Neural progenitor cell (in vitro differentiated cells): ENCODE measurements at places on chromosomes 5 and 9. TPM values are rescaled to one million over a fixed set of nuclear protein-coding genes. Genes with fewer than 3 reads are reported as not detected.

- DNase-seq = no peak
- H3K4me3 ChIP-seq = no peak overlapping the region
- no peaks in the 10 kb centered on the region for H3K36me3 ChIP-seq
- peaks cover 14% of the 10 kb centered on the region for H3K4me1 ChIP-seq
- H3K27me3 ChIP-seq = no peaks in the 10 kb centered on the region
- no peak overlapping the region for H3K27ac ChIP-seq
Observed at GRCh38 chr5:127101533-127101932, 28.2 kb upstream of the C5orf63 start.

DNA sequence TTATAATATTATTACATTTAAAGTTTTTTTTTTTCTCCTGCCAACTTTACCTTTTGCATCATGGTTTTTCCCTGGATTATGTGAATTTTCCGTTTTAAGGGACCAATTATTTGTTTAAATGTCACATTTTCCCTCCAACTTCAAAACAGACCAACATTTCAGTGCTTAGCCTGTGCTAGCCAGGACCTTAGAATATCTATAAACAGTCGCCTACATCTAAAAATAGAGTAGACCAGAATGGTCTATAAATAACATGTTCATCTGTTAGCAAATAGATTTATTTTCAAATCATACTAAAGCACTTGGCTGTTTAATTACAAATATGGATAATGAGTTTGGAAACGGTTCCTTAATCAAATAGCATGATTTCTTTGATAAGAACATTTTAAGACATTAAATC is 192.0 kb downstream of the FBN2 start:
- H3K36me3 ChIP-seq = peaks cover 7% of the 10 kb centered on the region
- no peaks in the 10 kb centered on the region for H3K27me3 ChIP-seq
- no peak for DNase-seq
- no peak overlapping the region for H3K27ac ChIP-seq
- no peaks in the 10 kb centered on the region for H3K4me1 ChIP-seq

Gene ARSK
- 13.9 and 21.3 TPM in 2 replicates for total RNA-seq

GRCh38 chr5:92599217-92599810 is 981.7 kb downstream of the NR2F1-AS1 start:
- peaks cover 20% of the 10 kb centered on the region for H3K4me1 ChIP-seq
- no peaks in the 10 kb centered on the region for H3K36me3 ChIP-seq
- no peak for DNase-seq
- H3K27ac ChIP-seq = no peak overlapping the region
- H3K27me3 ChIP-seq = no peaks in the 10 kb centered on the region

- H3K36me3 ChIP-seq = no peaks in the 10 kb centered on the region
- peak overlapping the region; percentile 83 for H3K4me3 ChIP-seq
- no peaks in the 10 kb centered on the region for H3K27me3 ChIP-seq
- peaks cover 10% of the 10 kb centered on the region for H3K4me1 ChIP-seq
- peak; percentile 55 for DNase-seq
Observed at GRCh38 chr9:92669527-92669889, 423 bp downstream of the IPPK start.

GRCh38 chr5:133919148-133920136 is 49.0 kb downstream of the C5orf15 start:
- H3K4me1 ChIP-seq = no peaks in the 10 kb centered on the region
- DNase-seq = no peak
- no peaks in the 10 kb centered on the region for H3K36me3 ChIP-seq
- H3K4me3 ChIP-seq = no peak overlapping the region

GRCh38 chr5:154302161-154302560 is 111.6 kb downstream of the GALNT10 start:
- no peaks in the 10 kb centered on the region for H3K36me3 ChIP-seq
- H3K4me1 ChIP-seq = peaks cover 8% of the 10 kb centered on the region
- no peak for DNase-seq
- H3K27ac ChIP-seq = no peak overlapping the region

Gene C5orf52
- total RNA-seq = not detected in 2 replicates

Gene PKN3
- 4.4 and 16.1 TPM in 2 replicates for total RNA-seq

DNA sequence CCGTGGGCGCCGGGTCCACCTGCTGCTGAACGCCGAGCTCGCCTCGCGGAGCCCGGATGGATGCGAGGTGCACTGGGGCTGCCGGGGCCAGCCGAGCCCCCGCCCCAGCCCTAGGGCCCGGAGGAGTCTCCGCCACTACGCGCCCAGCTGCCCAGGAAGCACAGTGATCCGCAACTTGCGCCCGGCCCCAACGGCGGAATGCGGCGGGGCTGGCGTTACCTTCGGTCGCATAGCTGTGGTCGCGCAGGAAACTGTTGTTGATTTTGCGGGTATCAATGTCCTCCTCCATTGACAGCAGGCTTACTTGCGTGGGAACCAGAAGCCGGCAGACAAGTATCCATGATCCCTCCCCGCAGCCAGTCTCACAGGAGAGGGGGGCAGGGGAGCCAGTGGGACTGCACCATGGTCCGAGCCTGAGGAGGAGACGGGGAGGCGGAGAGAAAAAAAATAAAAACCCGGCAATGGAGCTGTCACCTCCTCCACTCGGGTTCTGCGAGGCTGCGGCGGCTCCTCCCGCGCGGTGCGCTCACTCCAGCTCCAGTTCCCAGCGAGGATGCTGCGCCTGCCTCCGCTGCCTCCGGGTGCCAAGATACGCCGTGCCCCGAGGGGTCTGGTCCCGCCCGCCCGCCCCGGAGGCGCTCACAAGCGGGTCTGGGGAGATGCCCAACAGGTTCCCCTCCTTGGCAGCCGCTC is 628 bp downstream of the PPP2R2B start:
- H3K27me3 ChIP-seq = peaks cover 34% of the 10 kb centered on the region
- no peak overlapping the region for H3K27ac ChIP-seq
- peak; percentile 76 for DNase-seq
- H3K36me3 ChIP-seq = no peaks in the 10 kb centered on the region
- peaks cover 20% of the 10 kb centered on the region for H3K4me1 ChIP-seq

Gene CMYA5
- 1.4 and 3.5 TPM in 2 replicates for total RNA-seq

DNA sequence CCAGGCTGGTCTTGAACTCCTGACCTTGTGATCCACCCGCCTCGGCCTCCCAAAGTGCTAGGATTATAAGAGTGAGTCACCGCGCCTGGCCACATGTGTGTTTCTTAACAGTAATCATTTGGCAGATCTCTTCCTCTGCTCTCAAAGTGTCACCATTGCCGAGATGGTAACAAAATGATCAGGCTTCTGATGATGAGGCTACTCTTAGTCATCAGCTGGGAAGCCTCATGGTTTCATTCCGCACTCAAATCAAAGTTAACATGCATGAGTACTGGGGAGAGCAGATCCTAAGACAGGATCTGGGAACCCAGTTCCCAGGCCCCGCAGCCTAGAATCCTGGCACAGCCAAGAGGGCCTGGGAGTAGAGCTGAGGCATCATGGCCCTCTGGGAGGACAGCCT is 27.4 kb downstream of the BARHL1 start:
- H3K27ac ChIP-seq = no peak overlapping the region
- DNase-seq = no peak
- H3K27me3 ChIP-seq = peaks cover 7% of the 10 kb centered on the region
- no peaks in the 10 kb centered on the region for H3K36me3 ChIP-seq
- no peak overlapping the region for H3K4me3 ChIP-seq
- peaks cover 30% of the 10 kb centered on the region for H3K4me1 ChIP-seq

Gene GABRB2
- total RNA-seq = 0.53 and 0.58 TPM in 2 replicates

- H3K4me3 ChIP-seq = no peak overlapping the region
- no peak for DNase-seq
- no peaks in the 10 kb centered on the region for H3K36me3 ChIP-seq
- no peak overlapping the region for H3K27ac ChIP-seq
- no peaks in the 10 kb centered on the region for H3K27me3 ChIP-seq
- peaks cover 9% of the 10 kb centered on the region for H3K4me1 ChIP-seq
Observed at GRCh38 chr9:72497447-72498046, 23.9 kb upstream of the TMC1 start.

GRCh38 chr9:22395687-22396141 is 50.9 kb upstream of the DMRTA1 start:
- H3K27me3 ChIP-seq = no peaks in the 10 kb centered on the region
- H3K4me1 ChIP-seq = peaks cover 11% of the 10 kb centered on the region
- DNase-seq = no peak
- H3K27ac ChIP-seq = no peak overlapping the region

Gene BAAT
- total RNA-seq = 0.09 and 0.15 TPM in 2 replicates

Gene HSD17B3
- not detected in 2 replicates for total RNA-seq

DNA sequence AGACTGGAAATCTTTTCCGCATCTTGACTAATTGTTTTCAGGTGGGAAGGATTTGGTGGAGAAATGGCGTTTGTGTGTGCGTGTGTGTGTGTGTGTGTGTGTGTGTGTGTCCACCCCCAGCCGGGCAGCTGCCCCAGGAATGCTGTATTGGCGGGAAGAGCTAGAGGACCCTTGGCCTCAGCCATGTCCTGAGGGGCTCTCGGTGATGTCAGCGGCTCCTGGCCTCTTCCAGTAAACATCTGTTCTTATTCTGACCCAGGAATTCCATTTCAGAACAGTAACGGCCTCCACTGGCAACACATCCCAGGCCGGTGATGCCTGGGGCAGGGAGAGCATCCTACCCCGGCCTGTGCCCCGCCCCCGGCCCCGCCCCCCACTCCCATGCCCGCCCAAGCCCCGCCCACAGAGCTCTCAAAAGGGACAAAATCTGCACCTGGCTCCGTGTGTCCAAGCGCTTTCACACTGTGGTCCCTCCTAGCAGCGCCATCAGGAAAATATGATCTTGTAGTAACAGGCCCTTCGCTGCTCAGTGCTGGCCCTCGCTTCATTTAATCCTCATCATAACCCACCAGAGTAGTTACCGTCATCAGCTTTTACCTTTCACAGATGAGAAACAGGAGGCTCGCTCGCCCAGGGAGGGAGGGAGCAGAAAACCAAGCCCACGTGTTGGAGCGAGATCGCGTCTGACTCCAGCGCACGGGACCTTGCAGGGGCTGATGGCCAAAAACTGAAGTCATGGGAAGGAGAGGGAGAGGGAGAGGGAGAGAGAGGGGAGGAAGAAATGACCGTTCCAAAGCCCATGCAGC is 18.9 kb downstream of the ADAMTS2 start:
- H3K27ac ChIP-seq = no peak overlapping the region
- peak; percentile 74 for DNase-seq
- H3K36me3 ChIP-seq = no peaks in the 10 kb centered on the region

- peaks cover 39% of the 10 kb centered on the region for H3K4me1 ChIP-seq
- H3K36me3 ChIP-seq = no peaks in the 10 kb centered on the region
- DNase-seq = no peak
Observed at GRCh38 chr5:14281746-14282181, 138.6 kb downstream of the TRIO start.

Gene CTXN3
- total RNA-seq = 0.09 TPM in 1 of 2 replicates, not detected in the other

DNA sequence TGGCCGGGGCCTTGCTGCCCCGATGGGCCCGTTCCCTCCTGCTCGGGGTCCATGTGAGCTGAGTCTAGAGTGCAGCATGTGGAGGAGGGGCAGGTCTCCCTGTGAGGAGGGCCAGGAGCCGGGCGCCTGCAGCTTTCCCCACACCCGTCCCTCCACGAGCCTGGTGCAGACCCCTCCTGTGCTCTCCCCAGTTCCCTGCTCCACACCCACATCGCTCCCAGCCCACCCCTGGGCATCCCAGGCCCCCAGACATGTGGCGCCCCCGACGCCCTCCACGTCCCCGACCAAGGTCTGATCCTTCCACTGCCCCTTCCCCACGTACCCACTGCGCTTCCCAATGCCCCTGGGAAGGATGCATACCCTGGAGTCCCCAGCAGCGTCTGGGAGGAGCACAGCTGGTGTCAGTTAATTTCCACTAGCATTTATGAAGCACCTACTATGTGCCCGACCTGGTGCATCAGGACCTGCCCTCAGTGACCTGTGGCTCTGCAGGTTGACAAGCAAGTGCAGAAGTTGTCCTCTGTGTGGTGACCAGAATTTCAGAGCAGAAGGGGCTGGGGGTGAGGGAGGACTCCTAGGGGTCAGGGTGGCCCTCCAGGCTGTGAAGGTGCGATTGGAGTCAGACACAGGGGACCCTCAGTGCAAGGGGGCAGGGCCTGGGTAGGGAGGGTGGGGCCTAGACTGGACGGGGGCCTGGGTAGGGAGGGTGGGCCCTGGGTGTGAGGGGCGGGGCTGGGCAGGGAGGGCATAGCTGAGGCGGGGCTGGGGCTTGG is 10.8 kb upstream of the SLC6A18 start:
- no peak overlapping the region for H3K27ac ChIP-seq
- H3K4me1 ChIP-seq = no peaks in the 10 kb centered on the region
- no peaks in the 10 kb centered on the region for H3K27me3 ChIP-seq
- H3K4me3 ChIP-seq = no peak overlapping the region
- DNase-seq = no peak

- DNase-seq = peak; percentile 16
- peaks cover 19% of the 10 kb centered on the region for H3K4me1 ChIP-seq
- H3K27ac ChIP-seq = no peak overlapping the region
- H3K27me3 ChIP-seq = no peaks in the 10 kb centered on the region
- no peak overlapping the region for H3K4me3 ChIP-seq
Observed at GRCh38 chr9:98568909-98569469, 139.7 kb downstream of the GABBR2 start.

Gene AHRR
- 0.34 and 0.68 TPM in 2 replicates for total RNA-seq

DNA sequence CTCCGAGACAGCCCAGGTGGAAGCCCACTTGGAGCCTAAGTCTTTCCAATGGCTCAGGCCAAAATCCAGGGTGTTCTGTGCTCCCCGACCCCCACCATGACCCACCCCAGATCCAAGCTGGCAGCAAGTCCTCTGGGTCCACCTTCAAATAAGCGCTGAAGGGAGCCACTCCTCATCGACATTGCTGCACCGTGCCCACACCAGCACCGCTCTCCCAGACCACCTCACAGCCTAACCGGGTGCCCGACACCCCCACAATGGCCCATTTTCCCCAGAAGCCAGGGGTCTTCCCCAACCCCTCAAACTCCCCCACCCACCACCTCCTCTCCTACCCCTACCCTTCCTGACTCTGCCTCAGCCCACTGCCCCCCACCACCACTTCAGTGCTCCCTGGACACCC is 50.5 kb downstream of the SEMA4D start:
- H3K27ac ChIP-seq = no peak overlapping the region
- no peaks in the 10 kb centered on the region for H3K36me3 ChIP-seq
- H3K4me1 ChIP-seq = peaks cover 4% of the 10 kb centered on the region
- no peak overlapping the region for H3K4me3 ChIP-seq
- no peak for DNase-seq
- no peaks in the 10 kb centered on the region for H3K27me3 ChIP-seq

Gene VAV2
- total RNA-seq = 12.9 and 19.0 TPM in 2 replicates

DNA sequence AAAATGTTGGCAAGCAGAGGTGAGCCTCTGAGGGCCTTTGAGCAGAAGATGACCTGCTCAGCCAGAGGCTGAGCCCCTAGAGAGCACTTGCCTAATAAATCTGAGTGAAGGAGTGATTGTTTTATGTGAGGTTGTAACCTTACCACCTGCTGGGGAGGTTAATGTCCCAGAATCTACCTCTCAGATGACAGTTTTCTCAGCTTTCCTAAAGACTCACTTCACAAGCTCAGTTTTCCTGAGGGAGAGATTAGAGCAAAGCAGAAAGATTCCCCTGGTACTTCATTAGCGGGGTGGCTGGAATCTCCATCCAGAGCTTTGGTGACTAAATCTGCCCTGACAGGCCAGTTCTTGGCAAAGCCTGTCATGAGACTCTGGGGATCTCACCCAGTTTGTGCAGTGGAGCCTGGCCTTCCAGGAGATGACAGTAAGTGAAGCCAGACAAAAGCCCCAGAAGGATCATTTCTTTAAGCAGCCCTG is 48.8 kb upstream of the GALNT10 start:
- no peaks in the 10 kb centered on the region for H3K36me3 ChIP-seq
- H3K4me3 ChIP-seq = no peak overlapping the region
- peaks cover 45% of the 10 kb centered on the region for H3K4me1 ChIP-seq
- H3K27ac ChIP-seq = no peak overlapping the region
- DNase-seq = peak; percentile 52
